ENCODE measurements at places on chromosomes 1 and 21. TPM values are rescaled to one million over a fixed set of nuclear protein-coding genes. Genes with fewer than 3 reads are reported as not detected.

DNA sequence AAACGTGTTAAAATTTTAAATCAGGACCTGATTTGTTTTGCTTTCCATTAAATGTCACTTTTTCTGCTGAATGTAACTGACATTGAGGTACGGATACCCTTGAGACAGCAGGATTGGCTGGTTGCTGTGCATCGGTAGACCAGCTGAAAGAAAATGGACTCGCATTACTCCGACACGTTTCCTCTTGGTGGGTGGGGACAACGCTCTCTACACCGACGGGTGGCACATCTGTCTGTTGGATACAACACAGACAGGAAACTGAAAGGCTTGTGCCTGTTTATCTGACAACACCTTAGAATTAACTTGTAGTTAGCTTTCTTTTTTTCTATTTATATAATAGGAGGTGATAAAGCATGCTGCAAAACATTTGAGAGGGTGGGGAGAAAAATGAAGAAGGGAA is 19.4 kb downstream of the PRPF38A start:
- no peak for ATAC-seq

DNA sequence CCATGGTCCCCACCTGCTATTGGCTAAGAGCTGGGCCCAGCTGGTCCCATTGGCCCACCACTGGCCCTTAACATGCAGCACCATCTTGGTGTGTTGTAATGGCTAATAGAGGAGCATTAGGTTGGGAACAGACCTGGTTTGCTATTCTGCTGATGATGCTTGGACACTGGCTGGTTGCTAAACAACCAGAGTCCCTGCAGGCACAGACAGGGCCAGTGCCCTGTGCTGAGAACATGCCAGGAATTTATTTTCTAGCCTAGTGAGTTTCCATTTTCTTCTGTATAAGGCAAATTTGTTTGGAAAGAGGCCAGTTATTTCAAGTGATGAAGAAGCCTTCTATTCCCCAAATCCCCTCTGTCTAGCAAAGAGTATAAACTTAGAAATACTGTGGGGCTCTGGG is 42.9 kb upstream of the TDRD10 start:
- no peak for ATAC-seq

Gene SARS1
- 154 TPM for total RNA-seq

DNA sequence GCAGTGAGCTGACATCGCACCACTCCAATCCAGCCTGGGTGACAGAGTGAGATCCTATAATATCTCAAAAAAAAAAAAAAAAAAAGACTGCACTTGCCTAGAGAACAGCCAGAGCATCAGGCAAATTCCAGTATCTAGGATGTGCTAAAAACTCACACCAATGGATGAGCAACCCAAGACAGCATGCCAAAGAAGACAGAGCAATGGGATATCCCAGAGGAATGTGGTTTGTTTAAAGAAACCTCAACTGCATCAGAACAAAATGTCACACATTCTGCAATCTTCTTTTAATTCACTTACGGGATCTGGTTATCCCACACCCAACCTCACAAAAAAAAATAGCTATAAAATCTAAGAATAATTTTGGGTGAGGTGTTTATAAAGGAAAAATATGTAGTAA is 7.3 kb downstream of the KCNH1 start:
- ATAC-seq, result peak; percentile 72

- ATAC-seq, result no peak
Measured at GRCh38 chr1:180262628-180263488, 32.8 kb downstream of the LHX4 start.

GRCh38 chr1:41289196-41289595 is 47.1 kb upstream of the SCMH1 start:
- ATAC-seq, result no peak

GRCh38 chr1:116777831-116778830 is 23.9 kb downstream of the CD2 start:
- no peak for ATAC-seq

Gene GUCA2B
- not detected for total RNA-seq

Gene FCMR
- 1.6 TPM for total RNA-seq

- ATAC-seq, result no peak
Measured at GRCh38 chr1:19478322-19478721, 7.0 kb downstream of the CAPZB start.

Gene FCRL2
- total RNA-seq, result 0.27 TPM

Gene VSIG8
- not detected for total RNA-seq

DNA sequence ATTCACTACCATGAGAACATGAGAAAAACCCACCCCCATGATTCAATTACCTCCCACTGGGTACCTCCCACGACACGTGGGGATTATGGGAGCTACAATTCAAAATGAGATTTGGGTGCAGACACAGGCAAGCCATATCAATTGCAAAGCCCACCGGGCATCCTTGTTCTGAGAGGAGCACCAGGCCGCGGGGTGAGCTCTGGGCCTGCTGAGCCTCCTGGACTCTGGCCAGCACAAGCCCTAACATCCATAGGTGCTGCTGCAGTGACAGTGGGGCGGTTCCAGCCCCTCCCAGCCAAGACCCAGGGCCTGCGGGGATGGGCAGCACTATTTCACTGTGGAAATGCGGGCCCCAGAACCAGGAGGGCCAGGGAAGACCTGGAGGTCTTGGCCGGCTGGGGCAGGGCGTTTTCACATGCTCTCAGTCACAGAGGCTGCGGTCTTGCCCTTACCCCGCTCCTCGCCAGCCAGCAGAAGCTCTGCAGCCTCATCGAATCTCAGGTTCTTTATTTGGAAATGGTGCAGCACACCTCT is 103.8 kb downstream of the PCBP3 start:
- no peak for ATAC-seq

- no peak for ATAC-seq
Measured at GRCh38 chr1:201511396-201511940, 4.5 kb upstream of the CSRP1 start.

GRCh38 chr1:6747674-6748073 is 37.6 kb upstream of the CAMTA1 start:
- no peak for ATAC-seq

DNA sequence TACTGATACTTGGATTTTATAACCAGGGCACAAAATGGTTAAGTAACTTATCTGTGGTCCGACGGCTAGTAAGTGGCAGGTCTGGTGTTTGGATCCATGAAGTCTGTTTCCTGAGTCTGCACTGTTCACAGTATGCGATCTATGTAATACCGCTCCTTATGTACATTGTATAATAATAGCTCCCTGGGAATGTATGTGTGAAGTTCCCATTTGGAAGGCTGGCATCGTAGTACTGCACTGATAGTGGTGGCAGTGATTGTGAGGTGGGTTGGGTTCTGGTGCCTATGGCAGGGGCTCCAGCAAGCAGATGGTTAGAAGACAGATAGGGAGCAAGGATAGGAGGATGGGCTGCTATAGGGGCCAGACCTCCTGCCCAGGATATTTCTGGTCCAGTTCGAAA is 25.3 kb downstream of the ITSN1 start:
- no peak for ATAC-seq

DNA sequence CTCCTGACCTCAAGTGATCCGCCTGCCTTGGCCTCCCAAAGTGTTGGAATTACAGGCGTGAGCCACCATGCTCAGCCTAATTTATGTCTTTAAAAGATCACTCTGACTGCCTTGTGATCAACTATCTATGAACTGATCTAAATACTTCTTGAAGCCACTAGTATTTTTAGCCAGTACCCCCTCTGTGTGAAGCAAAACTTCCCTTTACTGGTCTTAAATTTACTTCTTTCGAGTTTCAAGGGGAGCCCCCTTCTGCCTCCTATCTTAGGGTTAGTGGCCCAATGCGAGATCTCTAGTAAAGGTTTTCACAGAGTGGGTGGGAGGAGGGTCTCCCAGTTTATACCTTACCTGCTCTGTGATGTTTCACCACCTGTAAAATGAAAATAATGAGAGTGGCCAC is 66.1 kb upstream of the RPL11 start:
- ATAC-seq, result no peak

Gene KRTAP23-1
- total RNA-seq, result not detected

DNA sequence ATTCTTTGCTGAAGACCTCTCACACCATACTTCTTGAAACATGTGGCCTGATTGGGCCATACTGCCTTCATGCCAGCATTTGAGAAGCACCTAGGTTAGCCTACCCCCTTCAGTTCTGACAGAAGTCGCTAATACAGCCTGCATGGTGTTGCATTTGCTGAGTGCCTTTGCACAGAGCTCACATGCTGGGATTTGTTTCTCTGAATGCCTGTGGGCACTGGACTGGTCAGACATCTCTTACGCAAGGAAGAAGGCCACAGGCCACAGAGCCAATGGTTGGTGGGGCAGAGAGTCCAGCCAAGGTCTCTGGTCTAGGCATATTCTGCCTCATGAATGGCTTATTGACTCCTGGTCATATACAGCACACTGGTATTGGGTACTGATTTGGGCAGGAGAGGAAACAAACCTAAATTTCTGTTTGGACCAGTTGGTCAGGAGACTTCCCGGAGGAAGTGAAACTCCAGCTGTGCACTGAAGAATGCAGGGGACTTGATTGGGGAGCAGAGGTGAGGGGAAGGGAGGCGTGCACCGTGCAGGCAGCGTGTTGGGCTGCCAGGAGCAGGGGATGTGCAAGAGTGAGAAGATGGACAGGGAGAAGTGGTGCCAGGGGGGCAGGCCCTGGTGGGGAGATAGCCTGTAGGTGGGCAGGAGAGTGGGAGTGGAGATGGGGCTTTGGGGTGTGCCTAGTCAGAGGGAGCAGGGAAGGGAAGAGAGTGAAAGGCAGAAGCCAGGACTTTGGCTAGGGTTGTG is 18.1 kb downstream of the URB2 start:
- no peak for ATAC-seq

GRCh38 chr1:109930252-109930993 is 19.8 kb downstream of the CSF1 start:
- no peak for ATAC-seq

- no peak for ATAC-seq
Measured at GRCh38 chr1:153466908-153467307, 6.5 kb upstream of the S100A7 start.

DNA sequence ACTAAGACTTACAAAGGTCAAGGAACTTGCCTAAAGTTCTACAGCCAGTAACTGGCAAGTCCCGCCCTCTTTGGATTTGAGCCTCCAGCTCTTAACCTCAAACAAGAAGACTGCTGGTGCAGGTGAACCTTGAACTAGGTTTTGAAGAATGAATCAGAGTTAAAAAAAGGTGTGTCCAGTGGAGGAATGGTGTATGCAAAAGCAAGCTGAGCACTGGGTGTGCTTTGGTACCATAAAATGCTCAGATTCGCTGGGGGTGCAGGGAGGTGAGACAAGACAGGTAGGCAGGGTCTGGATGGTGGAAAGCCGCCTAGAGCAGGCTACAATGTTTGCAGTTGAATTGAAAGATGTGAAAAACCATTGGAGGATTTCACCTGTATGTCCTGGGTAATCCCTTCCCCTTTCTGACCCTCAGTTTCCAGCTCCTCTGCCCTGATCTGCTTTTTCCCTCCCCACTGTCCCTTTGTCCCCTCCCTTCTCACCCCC is 39.8 kb downstream of the FOXD2 start:
- ATAC-seq, result no peak

DNA sequence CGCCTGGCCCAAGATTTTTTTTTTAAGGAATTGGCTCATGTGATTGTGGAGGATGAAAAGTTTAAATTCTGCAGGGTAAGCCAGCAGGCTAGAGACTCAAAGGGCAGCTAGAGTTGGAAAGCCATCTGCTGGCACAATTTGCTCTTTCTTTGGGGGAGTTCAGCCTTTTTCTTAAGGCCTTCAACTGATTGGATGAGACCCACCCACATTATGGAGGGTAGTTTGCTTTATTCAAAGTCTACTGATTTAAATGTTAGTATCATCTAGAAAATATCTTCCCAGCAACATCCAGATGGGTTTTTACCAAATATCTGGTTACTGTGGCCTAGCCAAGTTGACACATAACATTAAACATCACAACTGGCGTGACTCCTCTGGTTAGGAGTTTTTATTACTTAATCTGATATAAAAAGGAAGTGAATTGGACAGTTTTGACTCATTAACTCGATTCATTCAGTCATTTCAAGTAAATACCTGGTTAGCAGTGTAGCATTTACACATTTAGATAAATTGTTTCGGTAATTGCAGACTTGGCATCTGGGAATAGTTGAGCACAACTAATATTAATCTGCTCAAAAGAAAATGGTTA is 12.4 kb downstream of the HOOK1 start:
- ATAC-seq, result no peak

- ATAC-seq, result no peak
Measured at GRCh38 chr1:31503570-31503969, 72.7 kb upstream of the TINAGL1 start.

Gene FMO1
- not detected for total RNA-seq

GRCh38 chr1:112508278-112509004 is at the start of gene WNT2B:
TSS of gene WNT2B (plus strand) at chr1:112508965. CDS start at chr1:112509263, 298 bp downstream.
- peak; percentile 64 for ATAC-seq

GRCh38 chr21:46153247-46154154 is 1.9 kb downstream of the FTCD start:
- ATAC-seq, result peak; percentile 75

- no peak for ATAC-seq
Measured at GRCh38 chr21:29064850-29065481, 8.5 kb downstream of the CCT8 start.

GRCh38 chr1:205658943-205659581 is 21.2 kb downstream of the SLC45A3 start:
- ATAC-seq, result peak; percentile 78

GRCh38 chr1:232137066-232137465 is 492.9 kb downstream of the SIPA1L2 start:
- ATAC-seq, result no peak

Gene PLA2G2F
- total RNA-seq, result not detected

Measured in gastroesophageal sphincter (tissue), 4 donors.